SJCRH30 (cell line): ENCODE measurements at places on chromosomes 13 and 19.
A peak's percentile ranks its signal among the peaks of the same experiment; 100 is the strongest.

GRCh38 chr13:113610266-113610665, 25.7 kb downstream of the TFDP1 start:
- peaks cover 17% of the 10 kb centered on the region for H3K36me3 ChIP-seq
- H3K4me1 ChIP-seq: no peaks in the 10 kb centered on the region
- H3K27ac ChIP-seq: no peak overlapping the region

DNA sequence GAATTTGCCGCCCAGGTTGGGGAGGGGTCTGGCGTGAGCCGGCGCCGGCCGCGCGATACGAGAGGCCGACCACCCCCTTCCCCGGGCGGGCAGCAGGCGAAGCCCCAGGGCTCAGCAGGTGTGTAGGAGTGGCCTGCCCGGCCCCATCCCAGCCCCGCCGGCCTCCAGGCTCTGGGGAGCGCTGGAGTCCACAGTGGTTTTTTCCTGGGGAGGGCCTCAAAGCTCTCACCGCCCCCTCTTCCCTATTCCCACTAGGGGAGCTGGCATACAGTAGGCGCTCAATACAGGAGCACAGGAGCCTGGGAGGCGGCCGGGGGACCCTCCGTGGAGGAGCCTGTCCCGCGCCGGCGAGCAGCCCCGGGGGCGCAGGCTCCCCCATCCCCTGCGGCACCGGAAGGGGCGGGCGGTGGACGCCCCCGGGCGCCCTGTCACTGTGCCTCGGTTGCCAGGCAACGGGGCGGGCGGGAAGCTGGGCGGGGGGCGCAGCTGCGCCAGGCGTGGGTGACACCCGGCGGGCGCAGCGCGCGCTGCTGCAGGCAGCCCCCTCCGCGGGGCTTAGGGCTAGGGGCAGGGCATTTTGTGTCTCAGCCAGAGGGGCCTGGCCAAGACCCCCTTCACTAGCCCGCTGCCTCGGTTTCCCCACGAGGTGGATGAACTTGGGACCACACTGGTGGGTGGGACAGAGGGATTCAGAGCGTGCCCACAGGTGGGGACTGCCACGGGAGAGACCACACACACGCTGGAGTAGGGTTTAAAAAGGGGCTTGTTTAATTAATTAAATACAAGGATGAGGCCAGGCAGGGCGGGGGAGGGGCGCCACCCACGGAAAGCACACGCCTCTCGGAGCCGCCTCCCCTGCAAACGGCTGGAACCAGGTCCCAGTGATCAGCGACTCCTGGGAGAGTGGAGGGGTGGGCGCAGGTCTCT, 3.6 kb upstream of the REXO1 start:
- no peaks in the 10 kb centered on the region for H3K27me3 ChIP-seq
- no peak overlapping the region for H3K27ac ChIP-seq
- peaks cover 12% of the 10 kb centered on the region for H3K4me1 ChIP-seq

- DNase-seq: no peak
- no peaks in the 10 kb centered on the region for H3K27me3 ChIP-seq
- no peak overlapping the region for H3K27ac ChIP-seq
- no peak overlapping the region for H3K4me3 ChIP-seq
- no peaks in the 10 kb centered on the region for H3K4me1 ChIP-seq
Observed at GRCh38 chr13:61275736-61276135, 139.9 kb downstream of the PCDH20 start.

DNA sequence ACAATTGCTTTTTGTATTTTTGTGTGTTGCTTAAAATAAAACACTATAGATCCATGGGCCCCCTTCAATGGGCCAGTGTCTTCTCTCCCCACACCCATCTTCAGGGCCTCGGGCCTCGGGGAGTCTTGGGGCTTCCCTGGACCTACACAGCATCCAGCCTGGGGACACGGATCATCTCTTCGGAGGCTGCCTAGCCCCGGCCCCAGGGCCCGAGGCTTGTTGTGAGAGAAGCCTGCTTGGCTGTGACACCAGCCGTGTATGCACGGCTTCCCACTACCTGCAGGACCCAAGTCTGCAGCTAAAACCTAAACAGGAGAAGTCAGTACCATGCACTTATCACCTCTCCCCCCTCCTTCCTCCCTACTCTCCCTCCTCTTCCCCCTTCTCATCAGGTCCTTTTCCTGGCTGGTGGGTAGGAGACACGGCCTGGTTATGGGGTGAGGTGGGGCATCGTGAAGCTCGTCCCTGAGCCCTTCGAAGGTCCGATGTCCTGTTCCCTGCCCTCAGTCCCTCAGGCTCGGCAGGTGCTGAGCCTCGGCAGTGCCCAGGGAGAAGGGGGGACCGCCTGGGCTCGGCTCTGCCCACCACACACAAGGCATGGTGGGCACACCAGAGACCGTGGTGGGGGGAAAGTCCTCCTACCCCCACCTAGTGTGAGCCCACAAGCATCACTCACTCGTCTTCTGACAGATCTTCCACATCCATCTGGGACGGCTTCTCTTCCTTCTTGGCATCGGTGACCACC, 9.5 kb downstream of the C13orf46 start:
- no peaks in the 10 kb centered on the region for H3K4me1 ChIP-seq
- H3K36me3 ChIP-seq: no peaks in the 10 kb centered on the region
- H3K27me3 ChIP-seq: no peaks in the 10 kb centered on the region
- no peak overlapping the region for H3K4me3 ChIP-seq

DNA sequence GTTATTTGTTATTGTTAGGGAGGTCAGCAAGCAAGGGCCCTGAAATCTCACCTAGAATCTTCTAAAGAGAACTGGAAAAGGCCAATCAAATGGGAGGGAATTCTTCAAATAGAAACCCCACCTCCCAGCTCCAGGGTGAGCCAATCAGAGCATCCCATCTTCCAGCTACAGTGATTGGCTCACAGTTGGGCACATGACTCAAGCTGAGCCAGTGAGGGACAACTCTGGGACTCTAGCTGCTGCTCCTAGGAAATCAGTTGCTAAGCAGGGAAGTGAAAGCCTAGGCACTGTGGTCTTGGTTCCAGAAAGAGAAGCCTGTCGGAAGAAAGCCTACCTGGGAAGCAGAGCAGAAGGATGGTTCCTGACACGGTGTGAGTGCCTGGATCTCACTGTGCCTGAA, 13.4 kb downstream of the TM6SF2 start:
- no peaks in the 10 kb centered on the region for H3K4me1 ChIP-seq
- no peaks in the 10 kb centered on the region for H3K36me3 ChIP-seq

DNA sequence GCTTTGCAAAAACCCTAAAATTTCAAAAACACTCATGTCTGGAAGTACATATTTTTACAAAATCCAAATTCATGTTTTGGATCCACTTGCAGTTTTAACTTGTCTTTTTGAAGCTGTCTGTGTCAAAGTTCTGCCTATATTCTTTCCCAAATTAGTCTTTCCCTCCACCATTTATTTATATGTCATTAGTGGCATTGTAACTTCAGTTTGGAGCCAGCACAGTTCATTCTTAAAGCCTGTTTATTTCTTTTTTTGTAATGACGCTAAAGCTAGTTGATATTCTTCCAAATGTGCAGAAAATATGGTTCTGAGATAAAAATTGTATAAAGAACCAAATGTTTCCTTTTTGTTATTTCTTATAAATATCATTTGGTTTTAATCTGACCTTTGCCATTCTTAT, 2039.3 kb downstream of the OLFM4 start:
- H3K4me1 ChIP-seq: no peaks in the 10 kb centered on the region
- no peaks in the 10 kb centered on the region for H3K36me3 ChIP-seq
- H3K27ac ChIP-seq: no peak overlapping the region
- no peak overlapping the region for H3K4me3 ChIP-seq

- no peak overlapping the region for H3K27ac ChIP-seq
- no peak overlapping the region for H3K4me3 ChIP-seq
- no peaks in the 10 kb centered on the region for H3K27me3 ChIP-seq
- peak; percentile 72 for DNase-seq
Observed at GRCh38 chr13:95530178-95530577, 22.3 kb upstream of the CLDN10 start.

GRCh38 chr19:40807147-40808020, 8.4 kb downstream of the EGLN2 start:
- no peak for DNase-seq
- H3K36me3 ChIP-seq: peaks cover 52% of the 10 kb centered on the region
- no peak overlapping the region for H3K4me3 ChIP-seq
- H3K27me3 ChIP-seq: no peaks in the 10 kb centered on the region
- no peak overlapping the region for H3K27ac ChIP-seq

- no peak overlapping the region for H3K4me3 ChIP-seq
- H3K36me3 ChIP-seq: no peaks in the 10 kb centered on the region
- DNase-seq: no peak
- H3K27me3 ChIP-seq: no peaks in the 10 kb centered on the region
- H3K27ac ChIP-seq: no peak overlapping the region
Observed at GRCh38 chr13:108755083-108755482, 125.7 kb downstream of the MYO16 start.

DNA sequence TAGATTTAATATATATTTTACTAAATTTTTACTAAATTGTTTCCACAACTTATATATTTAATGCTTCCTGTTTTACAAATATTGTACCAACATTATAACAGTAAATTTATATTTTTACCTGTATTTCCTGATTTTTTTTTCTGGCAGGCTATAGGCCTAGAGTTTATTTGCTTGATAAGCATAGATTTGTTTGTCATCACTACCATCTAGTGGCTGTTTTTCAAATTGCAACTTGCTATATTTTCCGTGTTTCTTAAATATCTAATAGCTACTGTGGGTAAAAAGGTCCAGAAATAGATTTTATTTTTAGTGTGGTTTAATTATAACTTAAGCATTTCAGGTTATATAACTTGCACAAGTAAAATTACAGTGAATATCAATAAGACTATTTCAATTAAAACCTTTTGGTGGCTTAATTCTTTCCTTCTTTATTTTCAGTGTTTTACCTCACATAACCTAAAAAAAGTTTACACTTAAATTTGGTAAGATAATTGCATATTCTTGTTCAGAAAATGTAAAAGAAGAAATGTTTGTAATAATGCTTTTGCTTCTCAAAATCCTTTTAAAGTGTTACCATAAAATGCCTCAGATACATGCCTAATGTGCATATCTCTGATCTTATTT, 60.6 kb downstream of the NDFIP2 start:
- no peak overlapping the region for H3K27ac ChIP-seq
- H3K4me1 ChIP-seq: peaks cover 5% of the 10 kb centered on the region; the same call in 1 of the 2 replicates
- no peak overlapping the region for H3K4me3 ChIP-seq
- DNase-seq: peak; percentile 83
- H3K27me3 ChIP-seq: no peaks in the 10 kb centered on the region

- H3K27me3 ChIP-seq: no peaks in the 10 kb centered on the region
- no peak overlapping the region for H3K27ac ChIP-seq
- H3K4me1 ChIP-seq: no peaks in the 10 kb centered on the region
- no peaks in the 10 kb centered on the region for H3K36me3 ChIP-seq
Observed at GRCh38 chr13:37413161-37413560, 185.4 kb downstream of the POSTN start.

GRCh38 chr13:51469790-51470189, 17.0 kb upstream of the INTS6 start:
- no peaks in the 10 kb centered on the region for H3K4me1 ChIP-seq
- no peaks in the 10 kb centered on the region for H3K36me3 ChIP-seq
- H3K27ac ChIP-seq: no peak overlapping the region
- H3K27me3 ChIP-seq: no peaks in the 10 kb centered on the region
- no peak for DNase-seq

GRCh38 chr13:66693656-66694055, 536.5 kb downstream of the PCDH9 start:
- DNase-seq: no peak
- no peaks in the 10 kb centered on the region for H3K27me3 ChIP-seq
- no peak overlapping the region for H3K27ac ChIP-seq
- no peaks in the 10 kb centered on the region for H3K36me3 ChIP-seq
- H3K4me1 ChIP-seq: no peaks in the 10 kb centered on the region

DNA sequence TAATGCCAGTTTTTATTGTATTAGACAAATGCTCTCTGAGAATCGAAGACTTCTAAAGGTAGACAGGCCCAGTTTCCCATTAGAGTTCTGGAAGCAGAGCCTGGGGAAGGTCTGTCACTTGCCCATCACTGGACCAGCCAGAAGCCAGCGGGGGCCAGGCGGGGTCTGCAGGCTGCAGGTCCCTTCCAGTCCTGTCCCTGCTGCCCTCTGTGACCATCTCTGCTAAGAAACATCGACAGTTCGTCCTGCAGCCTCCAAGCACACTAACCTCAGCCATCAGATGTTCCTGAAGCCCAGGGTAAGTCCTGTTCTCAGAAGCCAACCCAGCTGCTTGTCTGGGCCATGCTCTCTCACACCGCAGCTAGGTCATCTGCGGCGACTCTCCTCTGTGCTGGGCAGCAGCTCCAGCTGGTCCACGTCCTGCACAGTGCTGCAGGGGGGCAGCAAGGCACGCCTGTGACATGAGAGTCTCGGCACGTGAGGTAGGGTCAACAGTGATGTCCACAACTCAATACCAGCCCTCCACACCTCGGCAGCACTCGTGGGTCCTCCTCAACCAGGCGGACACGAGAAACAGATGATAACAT, 2.9 kb upstream of the ADPRHL1 start:
- no peak for DNase-seq
- H3K27me3 ChIP-seq: no peaks in the 10 kb centered on the region
- H3K4me1 ChIP-seq: no peaks in the 10 kb centered on the region
- no peak overlapping the region for H3K27ac ChIP-seq

GRCh38 chr19:49631610-49632192, 8.2 kb downstream of the RRAS start:
- no peak for DNase-seq
- no peak overlapping the region for H3K4me3 ChIP-seq
- H3K4me1 ChIP-seq: peaks cover 5% of the 10 kb centered on the region
- peaks cover 9% of the 10 kb centered on the region for H3K36me3 ChIP-seq

GRCh38 chr19:45502111-45502510, 3.9 kb downstream of the PPM1N start:
- no peaks in the 10 kb centered on the region for H3K27me3 ChIP-seq
- H3K27ac ChIP-seq: no peak overlapping the region
- no peak for DNase-seq
- no peaks in the 10 kb centered on the region for H3K36me3 ChIP-seq
- peaks cover 5% of the 10 kb centered on the region; the same call in 1 of the 2 replicates for H3K4me1 ChIP-seq

DNA sequence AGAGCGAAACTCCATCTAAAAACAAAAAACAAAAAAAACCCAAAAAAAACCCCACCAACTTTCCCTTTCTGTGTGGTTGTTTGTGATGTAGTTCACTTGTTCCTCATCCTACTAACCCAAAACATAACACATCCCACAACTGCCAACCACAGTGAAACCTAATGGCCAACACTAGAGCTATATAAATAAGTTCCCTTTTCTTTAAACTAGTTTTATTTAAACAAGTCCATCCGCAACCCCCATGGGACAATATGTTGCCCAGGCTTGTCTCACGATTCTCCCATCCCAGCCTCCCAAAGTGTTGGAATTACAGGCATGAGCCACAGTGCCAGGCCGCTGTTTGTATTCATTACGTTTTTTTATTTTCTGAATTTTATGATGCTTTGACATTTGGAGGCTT, 71.2 kb upstream of the ADGRE5 start:
- H3K27ac ChIP-seq: no peak overlapping the region
- no peaks in the 10 kb centered on the region for H3K4me1 ChIP-seq

- no peaks in the 10 kb centered on the region for H3K27me3 ChIP-seq
- DNase-seq: peak; percentile 79
Observed at GRCh38 chr19:33410915-33411401, 37.4 kb downstream of the CEBPG start.

GRCh38 chr13:51551416-51551815, 32.8 kb upstream of the WDFY2 start:
- no peaks in the 10 kb centered on the region for H3K36me3 ChIP-seq
- H3K4me1 ChIP-seq: no peaks in the 10 kb centered on the region
- no peaks in the 10 kb centered on the region for H3K27me3 ChIP-seq
- DNase-seq: no peak
- no peak overlapping the region for H3K27ac ChIP-seq
- no peak overlapping the region for H3K4me3 ChIP-seq
